BJ (cell line): ENCODE measurements at places on chromosomes 7 and 10. TPM values are rescaled to one million over a fixed set of nuclear protein-coding genes. Genes with fewer than 3 reads are reported as not detected.

Gene RELN
- polyA plus RNA-seq, result 2.4 and 4.3 TPM in 2 replicates

DNA sequence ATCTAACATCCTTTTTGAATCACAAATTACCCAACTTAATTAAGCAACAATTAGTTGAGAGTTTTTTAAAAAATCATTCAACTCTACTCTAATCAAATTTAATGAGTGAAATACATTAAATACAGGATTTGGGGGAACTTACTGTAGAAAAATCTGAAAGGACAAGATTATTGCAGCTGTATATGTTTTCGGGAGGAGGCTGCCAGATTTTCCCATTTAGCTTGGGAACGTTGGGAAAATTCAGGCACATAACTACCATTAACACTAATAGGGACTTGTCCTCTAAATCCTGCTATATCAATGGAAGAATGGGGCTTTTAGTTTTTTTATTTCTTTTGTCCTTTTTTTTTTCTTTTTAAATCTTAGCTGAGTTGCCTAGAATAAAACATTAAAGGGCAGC lies 691.4 kb upstream of the FZD8 start:
- no peak for DNase-seq

- no peak for DNase-seq
Measured at GRCh38 chr7:124915242-124915641, 14.4 kb downstream of the POT1 start.

DNA sequence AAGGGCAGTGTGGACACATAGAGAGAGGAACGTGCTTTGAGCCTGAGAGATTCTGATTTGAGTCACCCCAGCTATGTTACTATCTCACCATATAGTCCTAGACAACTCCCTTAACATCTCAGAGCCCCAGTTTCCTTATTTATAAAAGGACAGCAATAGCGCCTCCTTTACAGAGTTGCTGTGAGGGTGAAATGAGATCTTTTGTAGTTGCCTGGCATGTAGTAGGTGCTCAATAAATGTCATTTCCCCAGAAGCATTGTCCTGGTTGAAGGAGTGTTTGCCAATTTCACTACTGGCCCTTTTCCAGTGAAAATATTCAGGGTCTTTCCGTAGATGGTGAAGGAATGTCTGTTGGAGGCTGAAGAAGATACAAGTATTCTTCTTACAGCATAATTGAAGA lies 51.3 kb upstream of the FAM180A start:
- no peak for DNase-seq

Gene AKR1C4
- not detected in 2 replicates for polyA plus RNA-seq

Gene ARPC1A
- 206 and 243 TPM in 2 replicates for polyA plus RNA-seq

Gene HABP2
- 0.02 TPM in 1 of 2 replicates, not detected in the other for polyA plus RNA-seq

Gene SLC26A3
- not detected in 2 replicates for polyA plus RNA-seq

Gene PYROXD2
- polyA plus RNA-seq, result 13.9 and 23.1 TPM in 2 replicates

GRCh38 chr7:31478721-31479120 lies 35.2 kb upstream of the ITPRID1 start:
- DNase-seq, result no peak

DNA sequence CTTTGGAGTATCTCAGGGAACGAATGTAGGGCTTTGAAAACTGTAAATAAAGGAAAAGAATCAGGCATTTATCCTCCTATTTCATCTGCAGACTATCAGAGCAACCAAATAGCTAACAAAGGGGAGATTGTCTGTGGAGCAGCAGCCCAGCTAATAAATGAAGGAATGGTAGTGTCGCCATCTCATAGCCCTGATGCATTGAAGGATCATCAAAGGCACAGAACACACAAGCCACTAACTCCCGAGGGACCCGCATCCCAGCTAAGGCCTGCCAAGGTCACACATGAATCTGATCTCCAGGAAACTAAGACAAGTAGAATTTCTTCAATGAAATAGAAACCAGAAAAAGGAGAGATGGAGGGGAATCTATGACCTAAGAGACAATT lies 38.2 kb downstream of the CALML5 start:
- no peak for DNase-seq

Gene TMEM236
- polyA plus RNA-seq, result 0.02 and 0.04 TPM in 2 replicates

- DNase-seq, result no peak
Measured at GRCh38 chr7:21965291-21965690, 19.6 kb upstream of the CDCA7L start.

Gene OR13A1
- polyA plus RNA-seq, result not detected in 2 replicates

DNA sequence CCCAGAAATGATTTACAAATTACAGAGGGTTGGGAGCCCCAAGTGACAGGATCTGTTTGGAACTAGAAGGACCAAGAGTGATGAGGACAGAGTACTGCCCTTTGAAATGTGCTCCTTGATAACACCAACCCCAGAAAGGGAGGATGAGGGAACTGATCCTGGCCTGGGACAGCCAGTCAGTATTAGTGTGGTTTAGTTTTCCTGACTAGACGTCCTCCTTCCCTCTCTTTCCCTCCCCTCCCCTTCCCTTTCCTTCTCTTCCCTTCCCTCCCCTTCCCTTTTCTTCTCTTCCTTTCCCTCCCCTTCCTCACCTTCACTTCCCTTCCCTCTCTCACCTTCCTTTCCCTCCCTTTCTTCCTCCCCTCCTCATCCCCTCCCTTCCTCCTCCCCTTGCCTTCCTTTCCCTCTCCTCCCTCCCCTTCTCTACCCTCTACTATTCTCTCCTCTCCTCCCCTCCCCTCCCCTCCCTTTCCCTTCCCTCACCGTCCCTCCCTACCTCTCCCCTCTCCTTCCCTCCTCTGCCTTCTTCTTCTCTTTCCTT lies 31.0 kb upstream of the BICC1 start:
- DNase-seq, result no peak

GRCh38 chr7:108146070-108146842 lies 16.1 kb upstream of the LAMB4 start:
- DNase-seq, result peak; percentile 35

Gene SORCS3
- not detected in 2 replicates for polyA plus RNA-seq

DNA sequence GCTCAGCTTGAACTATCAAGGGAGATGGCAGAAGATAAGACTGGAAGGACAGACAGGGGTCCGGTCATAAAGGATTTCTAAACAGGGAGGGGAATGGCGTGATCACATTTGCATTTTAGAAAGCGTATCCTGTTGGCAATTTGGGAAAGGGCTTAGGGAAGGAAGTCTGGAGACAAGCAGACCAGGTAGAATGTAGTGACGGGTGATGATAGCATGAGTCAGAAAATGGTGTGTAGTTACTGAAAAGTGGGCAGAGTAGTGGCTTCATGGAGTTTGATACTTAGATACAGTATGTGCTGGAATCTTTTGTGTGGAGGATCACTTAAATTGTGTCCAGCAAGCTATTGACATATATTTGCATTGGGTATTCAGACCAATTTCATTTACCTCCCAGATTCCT lies 61.2 kb downstream of the LRGUK start:
- DNase-seq, result no peak

- no peak for DNase-seq
Measured at GRCh38 chr7:110750931-110751605, 339.9 kb upstream of the LRRN3 start.

- no peak for DNase-seq
Measured at GRCh38 chr10:97843281-97843671, 6.4 kb upstream of the GOLGA7B start.

DNA sequence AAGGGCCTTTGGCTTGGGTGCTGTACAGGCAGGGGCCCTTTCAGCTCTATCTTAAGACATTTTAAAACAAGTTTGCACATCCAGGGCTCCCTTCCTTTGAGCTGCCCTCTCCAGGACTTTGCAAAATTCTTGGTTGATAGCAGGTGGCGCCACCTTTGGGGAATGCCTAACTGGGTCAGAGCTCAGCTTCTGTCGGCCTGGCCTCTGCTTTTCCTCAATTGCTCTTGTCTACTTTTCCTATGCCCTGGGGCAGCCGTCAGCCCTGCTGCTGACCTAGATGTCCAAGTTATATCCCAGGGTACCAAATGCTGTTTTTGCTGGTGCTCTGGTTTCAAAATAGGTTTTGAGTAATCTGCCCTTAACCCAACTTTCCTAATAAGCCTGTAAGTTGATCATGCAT lies 65.8 kb downstream of the APBB1IP start:
- DNase-seq, result no peak

GRCh38 chr10:111129363-111129762 lies 52.5 kb downstream of the ADRA2A start:
- no peak for DNase-seq

Gene RBP4
- 0.22 and 0.26 TPM in 2 replicates for polyA plus RNA-seq

DNA sequence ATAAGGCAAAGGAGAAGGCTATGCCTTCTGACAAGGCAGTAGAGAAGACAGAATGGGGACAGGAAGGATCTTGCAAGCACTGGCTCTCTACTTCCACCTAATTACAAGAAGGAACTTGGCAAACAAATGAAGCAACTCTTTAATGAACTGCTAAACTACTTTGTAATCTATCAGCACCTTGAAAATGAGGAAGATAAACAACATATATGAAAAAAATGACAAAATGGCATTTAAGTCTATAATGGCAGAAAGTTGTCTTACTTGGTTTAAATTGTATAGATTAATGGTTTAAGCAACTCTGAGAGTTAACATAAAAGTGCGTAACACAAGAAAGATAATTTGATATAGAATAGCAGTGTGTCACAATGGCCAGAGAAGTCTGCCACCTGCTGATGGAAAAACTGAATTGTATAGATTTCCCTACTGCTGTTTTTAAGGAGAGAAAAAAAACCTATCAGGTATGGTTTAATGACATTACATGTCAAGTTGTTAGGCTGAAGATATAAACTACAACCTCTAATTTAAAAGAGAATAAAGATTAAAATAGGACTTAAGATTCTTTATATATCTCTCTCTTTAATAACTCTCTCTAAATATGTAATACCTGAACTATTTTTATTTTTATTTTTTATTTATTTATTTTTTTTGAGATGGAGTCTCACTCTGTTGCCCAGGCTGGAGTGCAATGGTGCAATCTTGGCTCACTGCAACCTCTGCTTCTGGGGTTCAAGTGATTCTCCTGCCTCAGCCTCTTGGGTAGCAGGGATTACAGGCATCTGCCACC lies 11.8 kb downstream of the NT5C3A start:
- DNase-seq, result no peak

Gene DOCK4
- 0.15 and 0.25 TPM in 2 replicates for polyA plus RNA-seq

- DNase-seq, result no peak
Measured at GRCh38 chr7:134018306-134018705, 108.8 kb upstream of the LRGUK start.

Gene SFR1
- 1.5 and 2.4 TPM in 2 replicates for polyA plus RNA-seq

DNA sequence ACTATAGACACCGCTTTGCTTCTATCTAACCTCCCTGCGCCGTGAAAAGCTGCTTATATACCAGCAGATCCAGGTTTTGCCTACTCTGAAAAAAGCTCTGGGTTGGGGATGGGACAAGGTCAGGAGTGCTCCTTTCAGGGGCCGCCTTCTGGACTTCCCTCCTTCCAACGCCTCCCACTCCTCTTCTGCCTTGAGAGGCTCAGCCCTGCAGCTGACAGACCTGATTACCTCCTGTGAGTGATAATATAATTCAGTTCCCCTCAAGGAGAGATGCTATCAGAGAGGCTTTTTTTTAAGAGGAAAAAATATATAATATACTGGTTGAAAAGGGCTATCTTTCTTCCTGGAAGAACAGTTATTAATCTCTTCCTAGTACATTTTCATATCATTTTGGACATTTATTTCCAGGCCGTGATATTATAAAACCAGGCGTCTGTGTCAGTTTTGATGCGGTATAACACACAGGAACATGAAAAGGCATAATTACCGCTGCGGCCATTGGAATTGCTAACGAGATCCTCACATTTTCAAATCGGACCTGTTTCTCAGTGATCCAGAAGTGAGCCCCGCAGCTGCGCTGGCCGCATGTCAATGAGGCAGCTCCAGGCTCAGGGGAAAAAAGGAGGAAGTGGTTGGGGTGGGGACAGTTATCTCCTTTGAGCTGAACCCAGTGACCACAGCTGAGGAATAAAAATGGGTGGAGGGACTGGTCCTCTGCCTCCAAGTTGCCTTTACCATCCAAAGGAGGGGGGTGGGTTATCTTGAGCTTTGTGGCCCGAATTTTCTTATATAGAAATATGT lies 457.1 kb downstream of the TYW1 start:
- no peak for DNase-seq

- DNase-seq, result no peak
Measured at GRCh38 chr7:63112764-63113712, 885.6 kb upstream of the ZNF722 start.

Gene AKR1D1
- polyA plus RNA-seq, result not detected in 2 replicates
